Activated gamma-delta T cell treated with Interleukin-2 at 50 U/mL for 16 hours (primary cell): ENCODE measurements at places on chromosomes 3 and 15.
A peak's percentile ranks its signal among the peaks of the same experiment; 100 is the strongest.

DNA sequence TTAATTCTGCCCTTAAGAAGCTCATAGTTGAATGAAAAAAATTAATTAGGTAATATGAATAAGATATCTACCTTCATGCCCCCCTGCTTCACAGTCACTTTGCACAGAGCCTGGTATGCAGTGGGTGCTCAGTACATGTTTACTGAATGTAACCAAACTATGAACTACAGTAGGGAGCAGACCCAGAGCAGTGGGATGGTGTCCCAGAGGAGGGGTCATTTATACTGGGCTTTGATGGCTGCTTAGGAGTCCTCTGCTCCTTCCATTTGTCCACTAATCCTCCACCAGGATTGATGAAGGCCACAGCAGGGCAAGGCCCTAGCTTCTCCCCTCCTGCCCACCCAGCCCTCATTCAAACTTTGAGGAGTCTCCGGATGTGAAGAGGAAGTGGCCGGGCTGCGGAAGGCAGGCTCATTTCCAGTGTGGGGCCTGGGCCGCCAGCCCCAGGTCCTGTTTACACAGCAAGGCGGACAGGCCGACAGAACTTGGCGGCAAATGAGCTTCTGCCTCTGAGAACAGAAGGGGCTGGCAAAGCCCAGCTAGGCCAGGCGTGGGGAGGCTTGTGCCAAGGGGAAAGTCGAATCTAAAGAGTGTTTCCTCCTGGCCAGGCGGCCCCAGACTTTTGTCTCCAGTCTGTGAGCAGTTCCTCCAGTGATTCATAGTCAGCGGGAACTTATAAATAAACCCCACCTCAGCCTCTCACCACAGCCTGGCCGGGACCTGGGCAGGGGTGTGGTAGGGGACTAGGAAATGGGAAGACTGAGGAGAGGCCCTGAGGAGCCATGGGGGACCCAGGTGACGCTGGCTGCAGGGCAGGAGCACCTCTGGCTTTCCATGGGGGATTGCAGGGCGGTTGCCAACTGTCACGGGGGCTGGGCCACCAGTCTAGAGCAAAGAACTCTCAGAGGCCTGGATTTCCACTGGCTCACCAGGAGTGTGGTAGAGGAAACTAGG lies 51.6 kb upstream of the LCTL start:
- no peak for DNase-seq

DNA sequence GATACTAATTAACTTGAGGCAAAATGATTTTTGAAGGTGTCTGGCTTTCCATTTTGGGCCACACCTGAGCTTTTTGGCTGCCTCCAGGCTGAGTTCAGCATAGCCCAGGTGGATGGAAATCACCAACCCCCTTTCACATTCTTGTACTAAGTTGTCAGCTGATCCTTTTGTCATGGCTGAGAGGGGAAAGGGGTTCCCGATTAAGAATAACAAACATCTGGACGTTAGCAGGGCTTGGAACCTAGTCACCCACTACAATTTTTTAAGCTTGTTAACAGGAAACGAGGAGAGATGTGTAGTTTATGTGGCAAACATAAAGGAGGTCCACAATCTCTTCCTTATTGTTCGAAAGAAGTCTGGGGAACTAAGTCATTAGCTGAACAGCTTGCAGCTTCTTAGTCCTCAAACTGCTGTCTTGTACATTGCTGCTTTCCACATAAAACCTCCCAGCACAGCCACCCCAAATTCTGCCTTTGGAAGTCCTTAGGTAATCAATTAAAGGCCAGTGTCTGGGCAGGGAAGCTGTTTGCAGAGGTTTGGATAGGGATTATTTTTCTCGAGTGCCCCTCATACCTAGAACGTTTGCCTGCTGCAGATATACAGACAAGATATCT lies 5.0 kb downstream of the NR2F2 start:
- DNase-seq, result no peak

DNA sequence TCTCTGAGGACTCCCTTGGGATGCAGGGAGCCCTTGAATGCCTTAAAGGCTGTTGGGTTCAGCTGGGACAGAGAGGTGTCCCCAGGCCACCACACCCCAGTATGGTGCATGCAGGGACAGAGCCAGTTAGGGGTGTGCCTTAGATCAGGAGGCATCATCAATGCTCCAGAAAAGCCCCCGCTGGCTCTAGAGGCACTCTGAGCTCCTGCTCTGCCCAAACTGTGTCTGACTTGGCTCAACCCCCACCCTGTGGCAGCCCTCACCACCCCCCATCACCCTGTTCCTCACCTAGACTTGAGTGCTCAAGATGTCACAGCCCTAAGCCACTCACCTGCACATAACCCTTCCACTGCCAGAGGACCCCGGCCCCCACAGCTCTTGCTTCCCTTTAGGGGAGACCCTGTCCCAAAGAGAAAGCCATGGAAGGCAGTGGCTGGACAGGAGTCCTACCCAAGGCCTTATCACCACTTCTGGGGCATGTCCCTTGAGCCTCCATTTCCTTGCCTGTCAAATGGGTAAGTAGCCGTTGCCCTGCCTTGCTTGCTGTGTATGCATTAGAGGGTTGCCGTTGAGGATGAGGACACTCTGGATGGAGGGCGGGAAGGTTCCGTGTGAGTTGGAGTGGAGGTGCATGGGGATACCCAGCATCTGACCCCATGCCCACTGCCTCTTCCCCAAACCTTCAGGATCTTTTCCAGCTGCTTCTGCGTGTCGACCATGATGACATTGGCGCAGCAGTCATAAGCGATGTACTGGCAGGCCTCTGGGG lies 41.4 kb downstream of the ACSBG1 start:
- no peak for DNase-seq

- DNase-seq, result no peak
Measured at GRCh38 chr3:138638641-138639040, 30.1 kb downstream of the FAIM start.

GRCh38 chr15:53837263-53837662 lies 77.8 kb upstream of the WDR72 start:
- DNase-seq, result no peak

DNA sequence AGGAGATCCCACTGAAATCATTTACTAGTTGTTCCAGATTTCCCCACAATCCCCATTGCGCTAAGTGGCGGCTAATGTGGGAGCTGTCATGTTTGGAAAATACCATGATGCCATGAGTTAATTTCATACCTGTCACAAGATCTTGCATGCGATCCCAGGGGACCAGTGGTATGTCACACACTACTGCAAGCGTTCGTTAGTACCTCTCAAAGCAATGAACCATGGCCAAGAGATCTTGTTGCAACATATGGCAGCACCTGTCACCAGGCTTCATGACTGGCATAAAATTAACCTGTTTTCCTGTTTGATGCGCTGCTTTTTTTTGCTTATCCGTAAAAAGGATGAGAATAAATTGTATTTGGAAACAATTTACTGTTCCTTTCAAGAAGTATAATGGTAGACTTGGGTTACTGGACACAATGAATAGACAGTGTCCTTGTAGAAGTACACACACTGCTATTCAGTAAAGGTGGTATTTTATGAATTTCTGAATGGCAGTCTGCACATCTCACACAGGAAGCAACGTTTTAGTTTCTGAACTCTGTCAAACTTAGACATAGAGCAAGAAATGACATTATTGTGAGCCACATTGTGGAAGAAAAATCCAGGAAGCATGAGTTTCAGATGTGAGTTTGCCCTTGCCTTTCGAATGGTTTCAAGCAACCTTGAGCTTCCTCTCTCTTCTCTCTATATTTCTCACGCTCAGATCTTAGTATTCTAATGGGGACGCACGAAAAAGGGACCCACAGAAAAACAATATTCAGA lies 81.9 kb downstream of the CHL1 start:
- no peak for DNase-seq

- DNase-seq, result no peak
Measured at GRCh38 chr15:91254766-91255165, 154.7 kb downstream of the SV2B start.

DNA sequence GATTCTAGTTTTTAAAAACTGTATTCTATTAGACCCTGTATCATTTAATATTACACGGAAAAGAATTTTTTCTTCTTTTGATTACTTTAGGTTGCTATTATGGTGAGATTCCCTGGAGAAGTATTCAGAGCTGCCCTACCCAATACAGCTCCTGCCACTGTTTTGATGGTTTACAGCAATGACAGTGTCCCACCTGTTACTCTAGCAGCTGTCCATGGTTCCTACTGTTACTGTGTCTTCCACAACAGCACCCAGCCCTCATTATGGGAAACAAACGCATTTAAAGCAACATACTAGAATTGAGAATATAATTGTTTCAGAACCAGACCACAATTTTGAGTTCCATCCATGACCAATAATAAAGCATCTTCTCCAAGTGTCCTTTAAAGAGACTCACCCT lies 450.7 kb downstream of the SHQ1 start:
- DNase-seq, result no peak

- no peak for DNase-seq
Measured at GRCh38 chr3:70182166-70182565, 130.3 kb downstream of the MDFIC2 start.

- DNase-seq, result no peak
Measured at GRCh38 chr3:174342171-174342570, 517.0 kb upstream of the NAALADL2 start.

DNA sequence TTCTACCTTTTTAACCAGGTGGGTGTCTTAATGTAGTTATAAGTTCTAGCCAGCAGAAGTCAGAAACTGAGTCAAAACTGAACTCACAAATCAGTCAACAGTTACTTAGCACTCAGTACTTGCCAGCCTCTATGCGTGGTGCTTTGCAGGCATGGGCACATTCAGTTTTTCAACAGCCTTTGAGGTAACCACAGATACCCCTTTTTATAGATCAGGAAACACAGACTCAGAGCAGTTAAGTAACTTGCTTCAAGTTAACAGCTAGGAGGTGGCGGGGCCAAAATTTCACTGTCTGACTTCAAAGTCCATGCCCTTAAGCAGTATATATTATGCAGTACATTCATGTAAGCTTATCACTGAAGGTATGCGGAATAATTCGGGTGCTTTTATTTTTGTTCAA lies 139.4 kb downstream of the FHIT start:
- no peak for DNase-seq

DNA sequence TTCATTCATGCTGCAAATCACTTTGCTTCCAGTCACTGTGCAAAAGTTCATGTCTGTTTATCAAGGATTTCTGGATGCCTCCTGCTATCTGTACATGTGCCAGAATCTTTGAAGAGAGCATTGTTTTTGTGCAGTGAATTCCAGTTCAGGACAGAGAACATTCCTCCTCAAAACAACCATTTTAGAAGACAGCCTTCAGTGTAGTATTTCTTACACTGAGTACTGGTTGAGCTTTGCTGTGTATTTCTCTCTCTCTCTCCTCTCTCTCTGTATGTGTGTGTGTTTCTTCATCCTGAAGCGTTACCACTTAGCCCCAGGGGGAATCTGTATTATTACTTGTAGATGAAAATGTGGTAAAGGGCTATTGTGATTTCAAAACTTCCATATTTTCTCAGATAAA lies 123.8 kb upstream of the CHL1 start:
- no peak for DNase-seq

DNA sequence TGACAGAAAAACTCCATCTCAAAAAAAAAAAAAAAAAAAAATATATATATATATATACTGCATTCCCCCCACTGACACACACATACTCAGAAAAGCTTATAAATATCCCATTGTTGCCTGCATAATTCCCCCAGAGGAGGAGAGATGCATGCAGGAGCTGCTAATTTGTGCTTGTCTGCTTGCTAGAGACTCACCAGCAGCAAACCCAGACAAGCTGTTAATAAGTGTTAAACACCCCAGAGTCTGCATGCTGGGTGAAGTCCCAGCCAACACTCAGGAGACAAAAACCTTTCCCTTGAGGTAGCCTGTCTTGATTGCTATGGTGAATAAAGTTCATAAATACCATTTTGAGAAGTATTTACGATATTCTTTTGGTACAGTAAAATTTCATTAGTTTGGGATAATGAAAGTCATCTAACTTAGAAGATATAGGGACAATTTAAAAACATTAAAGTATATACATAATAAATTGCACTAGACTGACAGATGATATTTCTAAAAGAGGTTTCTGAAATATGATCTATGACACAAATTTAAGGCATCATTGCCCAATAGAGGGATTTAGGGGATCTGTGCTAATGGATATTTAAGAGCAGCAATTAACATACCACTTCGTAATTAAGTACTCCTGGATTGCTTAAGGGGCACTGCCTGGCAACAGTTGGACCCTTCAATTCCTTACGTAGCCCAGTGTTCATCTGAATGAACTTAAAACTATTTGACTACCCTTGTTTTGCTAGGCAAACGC lies 400.0 kb upstream of the C2CD4B start:
- DNase-seq, result no peak

DNA sequence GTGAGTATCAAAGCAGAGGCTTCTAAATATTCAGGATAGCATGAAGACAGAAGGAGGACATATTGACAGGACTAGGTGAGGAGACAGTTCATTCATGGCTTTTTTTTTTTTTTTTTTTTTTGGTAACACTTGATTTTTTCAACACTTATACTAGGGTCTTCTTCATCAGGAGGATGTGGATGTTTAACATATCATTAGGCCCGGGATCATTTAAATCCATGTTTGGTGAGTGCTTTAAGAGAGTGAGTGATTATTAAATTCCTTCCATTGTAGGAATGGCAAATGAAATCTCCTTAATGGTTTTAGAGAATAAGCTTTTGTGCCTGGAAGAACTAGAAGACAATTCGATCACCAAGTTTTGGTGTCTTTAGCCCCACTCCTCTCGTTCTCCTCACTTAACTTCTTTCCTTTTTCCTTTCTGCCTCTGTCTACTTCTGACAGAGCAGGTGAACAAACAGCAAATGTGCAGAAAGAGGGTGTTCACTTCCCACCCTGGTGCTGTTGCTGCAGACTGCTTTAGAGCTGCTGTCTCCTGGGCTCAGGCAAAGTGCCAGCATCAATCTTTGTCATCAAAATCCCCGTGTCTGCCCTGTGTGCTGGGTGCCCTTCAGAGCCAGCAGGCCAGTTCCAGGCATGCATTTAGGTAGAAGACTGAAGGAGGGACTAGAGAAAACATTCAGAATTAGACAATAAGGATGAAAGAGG lies 35.6 kb upstream of the RAB11A start:
- DNase-seq, result peak; percentile 34
